GM23248 (cell line): ENCODE measurements at places on chromosomes 3 and 15. TPM values are rescaled to one million over a fixed set of nuclear protein-coding genes. Genes with fewer than 3 reads are reported as not detected.

GRCh38 chr3:47016086-47016933 is 36.8 kb downstream of the NBEAL2 start:
- no peak overlapping the region for H3K4me3 ChIP-seq
- H3K27me3 ChIP-seq, result no peaks in the 10 kb centered on the region
- peak overlapping the region; percentile 75 for H3K27ac ChIP-seq
- DNase-seq, result no peak

GRCh38 chr3:139342054-139342453 is 1.8 kb upstream of the MRPS22 start:
- DNase-seq, result no peak
- H3K36me3 ChIP-seq, result no peaks in the 10 kb centered on the region
- H3K27ac ChIP-seq, result no peak overlapping the region
- no peaks in the 10 kb centered on the region for H3K27me3 ChIP-seq
- peaks cover 23% of the 10 kb centered on the region for H3K4me1 ChIP-seq
- H3K4me3 ChIP-seq, result no peak overlapping the region

GRCh38 chr3:13884851-13885703 is 5.2 kb upstream of the WNT7A start:
- H3K27me3 ChIP-seq, result peaks cover 48% of the 10 kb centered on the region
- no peak overlapping the region for H3K4me3 ChIP-seq
- no peaks in the 10 kb centered on the region for H3K36me3 ChIP-seq
- DNase-seq, result no peak
- no peaks in the 10 kb centered on the region for H3K4me1 ChIP-seq

- no peak overlapping the region for H3K4me3 ChIP-seq
- H3K36me3 ChIP-seq, result no peaks in the 10 kb centered on the region
- 0 out of 2 replicates have a peak, but pooled peaks cover 3% of the 10 kb centered on the region for H3K27me3 ChIP-seq
- no peak overlapping the region for H3K27ac ChIP-seq
- no peak for DNase-seq
Observed at GRCh38 chr3:168709073-168709472, 613.3 kb upstream of the GOLIM4 start.

DNA sequence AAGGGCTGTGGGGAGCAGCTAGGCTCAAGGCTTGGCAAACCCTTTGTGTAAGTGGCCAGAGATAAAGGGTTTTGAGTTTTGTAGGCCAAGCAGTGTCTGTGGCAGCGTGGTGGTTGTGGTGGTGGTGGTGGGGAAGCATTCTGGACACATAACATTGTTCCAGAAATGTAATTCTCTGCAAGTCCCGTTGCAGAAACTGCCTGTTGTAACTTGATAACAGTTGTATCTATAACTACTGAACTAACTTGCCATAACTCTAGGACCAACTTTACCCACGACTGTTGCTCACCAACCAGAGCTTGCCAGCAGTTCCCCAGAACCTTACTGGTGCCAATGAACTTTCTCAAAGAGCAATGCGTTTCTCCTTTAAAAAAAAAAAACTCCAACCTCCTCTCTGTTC is 18.1 kb upstream of the TMEM40 start:
- H3K4me3 ChIP-seq, result no peak overlapping the region
- DNase-seq, result no peak
- peaks cover 9% of the 10 kb centered on the region for H3K27me3 ChIP-seq
- H3K4me1 ChIP-seq, result no peaks in the 10 kb centered on the region
- no peak overlapping the region for H3K27ac ChIP-seq

Gene RTP4
- 1.4 and 1.9 TPM in 2 replicates for total RNA-seq

Gene SI
- not detected in 2 replicates for total RNA-seq

Gene ABTB1
- total RNA-seq, result 7.8 and 8.9 TPM in 2 replicates

- H3K27me3 ChIP-seq, result no peaks in the 10 kb centered on the region
- no peak for DNase-seq
- H3K27ac ChIP-seq, result no peak overlapping the region
- no peak overlapping the region for H3K4me3 ChIP-seq
- H3K4me1 ChIP-seq, result peaks cover 7% of the 10 kb centered on the region
Observed at GRCh38 chr15:80556694-80557367, 138.3 kb upstream of the ABHD17C start.

Gene RAB8B
- 54.3 and 54.6 TPM in 2 replicates for total RNA-seq

GRCh38 chr15:66356077-66356358 is 467 bp downstream of the TIPIN start:
- H3K4me1 ChIP-seq, result peaks cover 7% of the 10 kb centered on the region; the same call in 1 of the 2 replicates
- DNase-seq, result no peak
- H3K36me3 ChIP-seq, result no peaks in the 10 kb centered on the region; the same call in 1 of the 2 replicates
- H3K4me3 ChIP-seq, result peak overlapping the region; percentile 78

DNA sequence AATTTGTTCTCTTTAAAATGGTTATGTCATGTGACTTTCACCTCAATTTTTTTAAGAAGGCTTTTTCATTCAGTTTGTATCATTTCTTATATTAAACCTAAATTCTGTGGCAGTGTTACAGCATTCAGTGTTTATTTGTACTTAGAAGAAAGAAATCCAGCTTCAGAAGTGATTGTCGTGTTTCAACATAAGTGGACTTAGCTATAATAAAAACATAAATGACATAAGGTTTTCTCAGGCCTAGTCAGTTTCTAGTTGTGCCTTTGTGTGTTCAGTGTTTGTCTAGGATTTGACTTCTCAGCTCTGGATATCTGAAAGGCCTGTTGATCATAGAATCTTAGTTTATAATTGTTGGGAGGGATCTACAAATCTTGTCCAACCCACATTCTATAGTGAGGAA is 80.5 kb downstream of the STT3B start:
- no peaks in the 10 kb centered on the region; the same call in none of the 2 replicates for H3K36me3 ChIP-seq
- H3K27me3 ChIP-seq, result no peaks in the 10 kb centered on the region
- H3K4me3 ChIP-seq, result no peak overlapping the region
- no peak for DNase-seq
- no peak overlapping the region for H3K27ac ChIP-seq

Gene CLDN1
- total RNA-seq, result 0.32 and 0.38 TPM in 2 replicates

DNA sequence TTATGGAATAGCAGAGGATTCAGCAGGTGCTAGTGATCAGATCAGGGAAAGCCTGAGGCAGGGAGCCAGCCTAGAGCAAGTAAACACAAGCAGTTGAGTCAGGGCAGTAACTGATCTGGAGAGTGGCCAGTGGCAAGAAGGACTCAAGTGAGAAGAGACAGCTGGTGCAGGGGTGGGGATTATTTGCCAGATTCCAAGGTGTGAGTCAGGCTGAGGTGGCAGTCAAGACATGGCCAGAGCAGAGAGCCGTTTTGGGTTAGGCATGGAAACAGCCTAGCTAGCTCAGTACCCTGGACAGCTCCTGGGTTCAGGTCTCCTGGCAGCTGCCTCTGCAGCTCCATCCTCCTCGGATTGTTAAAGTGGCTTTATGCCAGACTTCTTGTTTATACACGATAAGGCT is 281.9 kb upstream of the ONECUT1 start:
- no peak overlapping the region for H3K27ac ChIP-seq
- no peak overlapping the region for H3K4me3 ChIP-seq
- DNase-seq, result peak; percentile 23
- no peaks in the 10 kb centered on the region for H3K36me3 ChIP-seq
- H3K4me1 ChIP-seq, result no peaks in the 10 kb centered on the region

Gene MEX3B
- total RNA-seq, result 11.4 and 13.3 TPM in 2 replicates

DNA sequence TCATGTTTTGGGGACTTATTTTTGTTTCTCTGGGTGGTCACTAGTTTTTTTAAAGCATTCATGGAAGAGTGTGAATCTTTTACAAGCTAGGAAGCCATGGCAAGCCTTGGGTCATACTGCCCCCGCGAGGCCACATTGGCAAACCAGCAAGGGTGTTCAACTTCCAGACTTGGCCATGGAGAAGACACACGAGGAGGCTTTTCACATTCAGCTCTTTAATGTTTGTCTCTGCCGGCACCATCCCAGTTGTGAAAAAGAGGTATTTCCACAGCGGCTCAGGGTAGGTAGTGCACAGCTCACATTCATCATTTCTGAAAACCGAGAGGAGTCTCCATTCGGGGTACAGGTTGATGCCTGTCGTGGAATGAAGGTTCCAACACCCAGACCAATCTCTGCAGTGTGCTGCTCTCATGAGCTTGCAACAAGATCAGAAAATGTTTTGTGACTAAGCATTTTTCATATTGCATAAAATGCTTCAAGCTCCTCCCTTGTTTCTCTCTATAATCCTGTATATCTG is 7.7 kb downstream of the CCR5 start:
- peaks cover 57% of the 10 kb centered on the region for H3K27me3 ChIP-seq
- H3K4me3 ChIP-seq, result no peak overlapping the region
- H3K27ac ChIP-seq, result no peak overlapping the region

- DNase-seq, result peak; percentile 21
- H3K27ac ChIP-seq, result no peak overlapping the region
- H3K36me3 ChIP-seq, result no peaks in the 10 kb centered on the region
- no peak overlapping the region for H3K4me3 ChIP-seq
- H3K27me3 ChIP-seq, result no peaks in the 10 kb centered on the region
Observed at GRCh38 chr3:168968609-168969008, 694.9 kb downstream of the MECOM start.

Gene IL12A
- total RNA-seq, result 0.51 and 2.8 TPM in 2 replicates

DNA sequence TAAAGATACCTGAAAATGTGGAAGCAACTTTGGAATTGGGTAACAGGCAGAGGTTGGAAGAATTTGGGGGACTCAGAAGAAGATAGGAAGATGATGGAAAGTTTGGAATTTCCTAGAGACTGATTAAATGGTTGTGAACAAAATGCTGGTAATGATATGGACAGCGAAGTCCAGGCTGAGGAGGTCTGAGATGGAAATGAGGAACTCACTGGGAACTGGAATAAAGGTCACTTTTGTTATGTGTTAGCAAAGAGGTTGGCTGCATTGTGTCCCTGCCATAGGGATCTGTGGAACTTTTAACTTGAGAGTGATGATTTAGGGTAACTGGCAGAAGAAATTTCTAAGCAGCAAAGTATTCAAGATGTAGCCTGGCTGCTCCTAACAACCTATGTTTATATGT is 13.0 kb downstream of the MITF start:
- no peaks in the 10 kb centered on the region for H3K36me3 ChIP-seq
- peaks cover 5% of the 10 kb centered on the region for H3K27me3 ChIP-seq
- no peaks in the 10 kb centered on the region for H3K4me1 ChIP-seq
- H3K27ac ChIP-seq, result no peak overlapping the region

Gene GATA2
- total RNA-seq, result 23.8 and 28.6 TPM in 2 replicates

DNA sequence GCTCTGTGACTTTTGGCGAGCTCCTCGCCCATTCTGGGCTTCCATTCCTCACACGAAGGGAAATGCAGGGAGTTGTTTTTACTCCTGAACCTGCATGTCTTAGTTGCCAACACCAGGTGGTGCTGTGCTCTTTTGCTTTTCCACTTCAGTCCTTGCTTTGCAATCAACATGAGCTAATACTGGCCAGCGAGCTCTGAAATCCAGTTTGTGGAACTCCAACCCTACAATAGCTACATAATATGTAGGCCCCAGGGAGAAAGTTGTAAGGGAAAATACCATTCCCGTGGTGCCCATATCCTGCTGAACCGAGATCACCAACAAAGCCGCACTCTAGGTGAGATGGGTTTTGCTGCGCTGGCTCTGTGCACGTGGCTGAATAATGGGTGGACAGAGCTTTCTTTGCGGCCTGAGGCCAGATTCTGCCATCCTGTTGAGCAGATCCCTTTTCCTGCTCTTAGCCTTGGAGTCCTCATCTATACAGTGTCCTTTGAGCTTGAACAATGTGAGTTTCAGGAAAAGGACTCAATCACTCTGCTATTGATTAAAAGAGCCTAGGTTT is 25.0 kb downstream of the LSM3 start:
- peaks cover 31% of the 10 kb centered on the region for H3K4me1 ChIP-seq
- no peak overlapping the region for H3K4me3 ChIP-seq
- H3K27me3 ChIP-seq, result no peaks in the 10 kb centered on the region
- peak; percentile 83 for DNase-seq
- H3K36me3 ChIP-seq, result peaks cover 7% of the 10 kb centered on the region; the same call in 1 of the 2 replicates

DNA sequence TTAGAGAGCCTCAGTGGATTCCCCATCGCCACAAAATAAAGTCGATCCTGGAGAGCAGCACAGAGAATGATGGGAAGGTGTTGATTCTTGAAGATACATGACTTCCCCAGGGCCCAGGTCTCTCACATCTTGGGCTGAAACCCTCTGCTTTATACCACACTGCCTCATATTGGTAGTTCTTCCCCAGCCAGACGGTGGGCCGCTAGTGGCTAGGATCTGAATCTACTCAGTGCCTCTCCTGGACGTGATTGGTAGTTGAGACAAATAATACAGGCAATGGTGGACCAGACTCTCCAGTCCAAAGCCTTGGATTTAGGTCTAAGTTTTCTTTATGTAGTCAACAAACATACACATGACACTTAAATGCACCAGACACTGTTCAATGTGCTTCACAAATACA is 49.7 kb downstream of the RAB11A start:
- H3K4me3 ChIP-seq, result no peak overlapping the region
- H3K27me3 ChIP-seq, result no peaks in the 10 kb centered on the region
- H3K36me3 ChIP-seq, result no peaks in the 10 kb centered on the region
- DNase-seq, result no peak
- H3K4me1 ChIP-seq, result peaks cover 17% of the 10 kb centered on the region
- no peak overlapping the region for H3K27ac ChIP-seq

DNA sequence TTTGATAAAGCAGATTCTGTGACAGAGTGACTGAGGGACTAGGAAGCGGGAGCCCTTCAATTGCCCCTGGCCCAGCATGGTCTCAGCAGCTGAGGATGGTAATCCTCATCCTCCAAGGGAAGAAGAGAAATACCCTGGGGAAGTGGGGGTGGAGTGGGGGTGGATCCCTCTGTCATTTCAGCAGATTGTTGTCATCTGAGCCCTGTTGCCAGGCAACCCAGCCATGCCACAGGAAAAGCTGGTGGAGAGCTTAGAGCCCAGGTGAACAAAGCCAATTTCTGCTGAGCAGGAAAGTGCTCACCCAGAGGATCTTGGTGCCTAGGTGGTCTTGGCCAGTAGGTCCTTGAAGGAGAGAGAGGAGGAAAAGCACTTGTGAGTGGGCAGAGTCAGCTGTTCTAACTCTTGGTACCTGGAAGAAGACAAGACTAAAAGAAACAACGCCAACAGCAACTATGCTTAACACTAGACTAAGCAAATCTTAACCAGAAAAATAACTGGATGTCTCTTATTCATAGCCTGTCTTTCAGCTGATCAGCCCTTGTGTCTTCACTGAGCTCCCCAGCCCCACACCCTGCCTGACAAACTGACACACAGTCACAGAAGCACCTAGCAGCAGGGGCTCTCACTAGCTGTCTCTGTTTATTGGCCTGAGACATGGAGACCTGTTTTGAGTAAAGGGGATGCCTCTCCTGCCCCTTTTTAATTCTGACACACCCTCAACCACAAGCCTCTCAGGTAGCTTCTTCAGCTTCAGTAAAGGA is 40.1 kb upstream of the DCLK3 start:
- no peak overlapping the region for H3K27ac ChIP-seq
- no peaks in the 10 kb centered on the region for H3K36me3 ChIP-seq
- H3K4me1 ChIP-seq, result no peaks in the 10 kb centered on the region
- H3K27me3 ChIP-seq, result no peaks in the 10 kb centered on the region
- no peak for DNase-seq
- H3K4me3 ChIP-seq, result no peak overlapping the region

GRCh38 chr3:196180346-196180745 is 30.9 kb downstream of the ZDHHC19 start:
- H3K4me3 ChIP-seq, result no peak overlapping the region
- no peak for DNase-seq
- H3K36me3 ChIP-seq, result no peaks in the 10 kb centered on the region
